ENCODE measurements at places on chromosomes 16 and 17.

DNA sequence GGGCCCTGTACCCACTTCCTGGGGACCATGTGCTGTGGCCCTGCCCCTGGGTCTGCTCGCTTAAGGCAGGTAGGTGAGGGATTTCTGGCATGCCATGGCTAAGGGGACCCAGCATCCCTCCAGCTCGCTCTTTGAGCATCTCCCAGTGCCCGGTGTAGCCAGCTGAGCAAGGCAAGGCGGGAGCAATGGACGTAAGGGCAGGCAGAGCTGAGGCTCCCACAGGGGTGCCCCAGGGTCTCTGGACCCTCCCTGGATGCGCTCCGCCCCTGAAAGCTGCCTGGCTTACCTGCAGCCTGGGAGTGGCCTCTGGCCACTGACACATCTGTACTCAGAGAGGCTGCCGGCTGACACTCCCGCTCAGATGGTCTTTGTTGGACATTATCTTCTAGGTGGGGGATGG lies 189.9 kb downstream of the IRF8 start:
- no peak for DNase-seq

- DNase-seq: no peak
Measured at GRCh38 chr17:4600563-4600962, 16.2 kb downstream of the SMTNL2 start.

- DNase-seq: no peak
Measured at GRCh38 chr17:45675892-45676291, 108.2 kb upstream of the CRHR1 start.

- no peak for DNase-seq
Measured at GRCh38 chr17:17494870-17495535, 1.2 kb downstream of the RASD1 start.

DNA sequence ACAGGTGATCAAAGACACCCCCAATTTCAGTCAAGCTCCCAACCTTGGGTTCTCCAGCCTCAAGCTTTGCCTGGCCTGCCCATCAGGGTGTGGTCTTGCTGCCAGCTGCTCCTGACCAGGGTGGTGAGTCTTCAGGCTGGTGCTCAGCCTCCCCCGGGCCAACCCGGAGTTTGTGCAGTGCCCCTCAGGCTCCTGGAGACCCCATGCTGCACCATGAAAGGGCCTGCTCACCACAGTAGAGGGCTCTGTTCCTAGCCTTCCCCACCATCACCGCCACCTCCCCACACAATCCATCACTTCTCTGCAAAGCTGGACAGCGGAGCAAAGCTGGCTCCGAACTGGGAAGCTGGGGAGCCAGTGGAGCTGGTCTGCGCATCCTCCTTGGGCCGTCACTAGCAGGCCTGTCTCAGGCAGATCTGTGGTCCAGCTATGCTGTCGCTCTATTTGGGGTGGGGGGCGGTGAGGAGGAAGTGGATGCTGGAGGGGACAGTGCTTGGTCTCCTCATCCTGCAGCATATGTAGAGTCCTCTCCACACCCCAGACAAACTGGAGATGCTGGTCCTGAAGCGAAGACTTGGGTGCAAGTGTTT lies 88.5 kb upstream of the RPL38 start:
- DNase-seq: no peak

GRCh38 chr16:11212798-11213196 lies 43.2 kb downstream of the SOCS1 start:
- no peak for DNase-seq

DNA sequence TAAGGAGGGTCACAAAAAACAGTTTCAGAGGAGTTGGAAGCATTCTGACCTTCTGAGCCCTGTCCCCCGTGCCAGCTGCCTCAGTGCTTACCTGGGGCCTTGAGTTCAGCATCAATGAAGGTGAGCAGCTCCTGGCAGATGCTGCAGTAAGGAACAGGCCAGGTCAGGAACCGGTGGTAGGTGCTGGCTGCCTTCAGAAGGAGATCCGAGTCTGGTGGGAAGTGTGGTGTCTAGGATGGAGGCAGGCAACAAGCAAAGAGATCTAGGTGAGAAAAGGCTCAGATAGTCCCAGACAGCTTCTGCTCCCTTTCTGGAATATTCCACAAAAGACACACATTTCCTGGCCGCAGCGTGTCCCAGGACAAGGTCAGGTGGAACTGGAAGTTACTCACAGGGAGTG lies 37.2 kb upstream of the PIK3R6 start:
- DNase-seq: no peak

- DNase-seq: no peak
Measured at GRCh38 chr16:3659251-3659650, 4.8 kb downstream of the DNASE1 start.

DNA sequence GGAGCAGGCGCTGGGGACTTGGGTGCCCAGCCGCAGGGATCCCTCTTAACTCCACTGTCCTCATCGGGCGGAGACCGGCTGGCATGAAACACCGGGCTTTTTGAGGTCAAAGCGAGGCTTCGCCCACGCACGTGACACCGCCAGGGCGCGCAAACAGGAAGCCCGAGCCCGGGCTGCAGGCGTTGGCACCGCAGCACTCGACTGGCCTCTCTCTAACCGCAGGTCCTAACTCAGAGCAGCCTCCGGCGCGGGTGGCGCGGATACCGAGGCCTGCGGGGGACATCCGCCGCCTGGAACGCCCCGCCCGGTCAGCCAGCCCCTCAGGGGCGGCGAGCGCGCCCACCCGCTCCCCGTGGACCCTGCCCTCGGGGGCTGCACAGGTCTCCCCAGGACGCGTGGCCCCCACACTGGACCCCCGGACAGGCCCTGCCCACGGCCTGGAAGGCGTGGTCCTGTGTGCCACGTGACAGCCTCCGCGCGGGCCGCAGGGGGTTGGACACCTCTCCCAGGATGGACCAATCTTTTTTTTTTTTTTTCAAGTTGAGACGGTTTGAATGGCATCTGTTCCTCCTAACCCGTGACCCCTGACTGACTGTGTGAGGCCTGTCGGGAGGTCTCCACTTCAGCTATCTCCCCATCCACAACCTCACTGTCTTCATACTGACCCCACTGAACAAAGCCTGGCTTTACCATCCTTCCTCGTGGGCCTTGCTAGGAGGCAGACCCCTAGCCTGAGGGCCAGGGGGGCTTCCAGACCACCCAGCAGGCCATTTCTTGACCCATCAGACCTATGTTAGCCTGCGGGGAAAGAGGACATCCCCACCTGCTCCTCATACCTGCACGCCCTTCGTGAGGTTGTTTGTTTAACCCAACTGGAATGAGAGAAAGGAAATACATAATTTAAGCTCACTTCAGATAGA lies 8.4 kb upstream of the SLC47A2 start:
- DNase-seq: peak; percentile 49

DNA sequence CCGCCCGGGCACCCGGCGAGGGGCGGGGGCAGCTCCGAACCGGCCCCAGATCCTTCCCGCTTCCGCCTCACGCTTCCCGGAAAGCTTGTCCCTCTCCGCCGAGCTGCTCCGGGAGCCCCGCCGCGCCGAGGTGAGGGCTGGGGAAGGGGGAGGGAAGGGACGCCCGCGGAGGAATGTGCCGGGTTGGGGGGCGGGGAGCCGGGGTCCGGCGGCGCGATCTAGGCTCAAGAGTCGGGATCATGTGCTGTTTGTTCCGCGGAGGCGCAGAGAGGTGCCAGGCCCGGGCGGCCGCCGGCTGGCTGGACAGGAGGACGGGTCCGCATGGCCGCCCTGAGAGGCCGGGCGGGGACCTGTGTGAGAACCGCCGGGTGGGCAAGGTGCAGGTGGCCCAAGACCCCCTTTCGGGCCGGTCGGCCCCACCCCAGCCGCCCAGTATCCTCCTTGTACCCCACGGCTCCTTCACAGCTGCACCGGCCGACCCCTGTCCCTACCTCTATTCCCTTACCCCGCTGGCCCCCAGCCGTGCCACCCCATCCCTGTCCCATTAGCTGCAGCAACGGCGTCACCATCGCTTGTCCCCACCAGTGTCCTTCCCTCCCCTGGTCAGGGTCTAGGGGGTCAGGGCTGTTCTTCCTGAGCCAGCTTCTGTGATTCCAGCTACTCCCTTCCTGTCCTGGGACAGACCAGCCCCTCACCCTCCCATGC lies 429 bp downstream of the KIF1C start:
- no peak for DNase-seq

DNA sequence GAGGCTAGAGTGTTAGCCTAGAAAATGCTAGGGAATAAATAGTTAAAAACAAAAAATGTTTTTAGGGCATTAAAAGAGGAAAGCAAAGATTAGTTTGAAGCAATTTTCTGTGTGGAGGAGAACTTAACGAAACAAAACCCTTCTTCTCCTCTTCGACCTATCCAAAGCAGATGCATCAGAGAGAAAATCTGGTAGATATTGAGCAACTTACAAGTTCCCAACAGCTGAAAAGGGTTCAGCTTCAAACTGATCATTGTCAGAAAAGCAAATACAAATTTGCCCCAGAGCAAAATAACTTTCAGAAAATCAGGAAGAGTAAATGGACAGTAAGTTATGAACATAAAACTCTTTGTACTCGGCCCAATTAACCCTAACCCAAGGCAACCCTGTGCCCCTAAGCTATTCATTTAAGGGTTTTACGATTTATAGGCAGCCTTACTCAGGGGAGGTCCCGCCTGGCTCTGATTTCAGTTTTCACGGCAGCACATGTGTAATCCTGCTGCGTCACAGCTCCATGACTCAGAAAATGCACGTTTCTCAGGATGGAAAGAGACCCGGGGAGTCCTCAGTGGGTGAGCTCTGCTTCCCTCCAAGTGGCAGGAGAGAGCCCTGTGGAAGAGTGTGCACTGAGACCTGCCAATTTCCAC lies 405.7 kb upstream of the SALL1 start:
- no peak for DNase-seq

DNA sequence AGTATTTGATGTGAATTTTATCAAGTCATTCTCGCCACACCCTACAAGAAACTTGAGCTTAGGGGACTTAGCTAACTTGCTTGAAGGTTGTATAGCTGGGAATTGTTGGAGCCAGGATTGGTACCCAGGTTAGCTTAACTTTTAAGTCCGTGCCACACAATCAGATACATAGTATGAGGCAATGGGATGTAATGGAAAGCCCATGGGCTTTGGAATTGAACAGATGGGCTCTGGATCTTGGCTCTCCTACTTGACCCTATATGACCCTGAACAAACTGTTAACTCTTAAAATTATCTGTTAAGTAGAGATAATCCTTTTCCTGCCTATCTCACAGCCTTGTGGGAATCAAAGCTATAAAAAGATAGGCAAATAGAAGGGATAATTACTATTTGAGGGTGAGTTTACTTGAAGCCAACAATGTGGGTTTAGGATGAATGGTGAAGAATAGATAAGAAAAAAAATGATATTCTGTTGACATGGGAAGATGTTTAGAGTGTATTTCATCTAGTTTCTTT lies 51.9 kb upstream of the CACNG3 start:
- no peak for DNase-seq

DNA sequence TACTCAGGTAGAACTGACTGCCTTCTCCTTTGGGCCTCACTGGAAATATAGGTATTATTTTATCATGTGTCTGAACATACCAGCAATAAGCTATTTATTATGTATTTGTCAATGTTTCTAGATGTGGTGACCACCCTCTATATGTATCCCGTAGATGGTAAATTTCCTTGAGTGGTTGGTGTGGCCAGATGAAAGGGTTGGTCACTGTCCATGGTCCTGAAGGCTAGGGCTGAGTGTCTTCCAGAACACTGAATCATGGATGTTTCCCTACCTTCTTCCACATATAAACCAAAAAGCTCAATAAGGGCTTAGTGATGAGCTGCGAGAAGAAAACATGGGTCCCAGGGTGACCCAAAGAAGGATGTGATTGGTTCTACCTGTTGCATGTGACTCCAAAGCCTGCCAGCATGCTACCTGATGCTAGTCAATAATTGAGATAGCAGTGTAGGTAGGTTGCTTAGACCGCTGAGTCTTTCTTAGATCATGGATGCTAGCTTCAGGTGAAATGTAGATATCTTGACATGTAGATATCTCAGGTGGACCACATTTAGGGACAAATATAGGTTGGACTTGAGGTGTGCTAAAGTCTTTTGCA lies 150.3 kb downstream of the ASIC2 start:
- no peak for DNase-seq

DNA sequence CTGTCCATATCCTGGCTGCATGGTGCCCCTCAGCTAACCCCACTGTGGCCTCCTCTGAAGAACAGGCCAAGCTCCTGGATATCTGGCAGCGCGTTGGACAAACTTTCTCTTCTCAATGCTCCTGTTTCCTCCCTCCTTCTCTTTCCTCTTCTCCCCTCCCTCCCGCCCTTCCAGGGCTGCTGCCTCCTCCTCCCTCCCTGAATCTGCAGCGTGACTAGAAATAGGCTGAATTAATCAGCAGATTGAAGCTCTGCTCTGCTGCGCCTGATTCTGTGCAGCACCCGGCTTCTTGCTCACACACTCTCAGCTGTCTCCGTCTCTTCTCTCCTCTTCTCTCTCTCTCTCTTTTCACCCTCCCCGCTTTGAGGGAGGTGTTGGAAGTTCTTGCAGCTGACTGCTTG lies 19.8 kb downstream of the TMEM94 start:
- no peak for DNase-seq
